ENCODE measurements at places on chromosomes 5 and 9.

DNA sequence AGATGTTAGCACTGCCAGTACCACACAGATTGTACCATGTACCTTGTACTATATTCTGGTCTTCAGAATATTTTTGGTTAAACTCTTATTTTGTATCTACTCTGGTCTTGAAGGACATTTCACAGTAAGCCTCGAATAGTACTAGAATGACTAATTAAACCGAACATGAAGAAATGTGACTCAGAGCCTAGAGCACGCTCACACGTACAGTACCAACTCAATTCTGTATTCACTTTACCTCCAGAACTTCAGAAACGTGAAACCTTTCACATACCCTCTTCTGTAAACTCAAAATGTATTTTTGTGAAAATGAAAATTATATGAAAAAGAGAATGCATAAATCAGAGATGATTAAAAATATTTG is 112.8 kb downstream of the MVB12B start:
- no peak for DNase-seq

DNA sequence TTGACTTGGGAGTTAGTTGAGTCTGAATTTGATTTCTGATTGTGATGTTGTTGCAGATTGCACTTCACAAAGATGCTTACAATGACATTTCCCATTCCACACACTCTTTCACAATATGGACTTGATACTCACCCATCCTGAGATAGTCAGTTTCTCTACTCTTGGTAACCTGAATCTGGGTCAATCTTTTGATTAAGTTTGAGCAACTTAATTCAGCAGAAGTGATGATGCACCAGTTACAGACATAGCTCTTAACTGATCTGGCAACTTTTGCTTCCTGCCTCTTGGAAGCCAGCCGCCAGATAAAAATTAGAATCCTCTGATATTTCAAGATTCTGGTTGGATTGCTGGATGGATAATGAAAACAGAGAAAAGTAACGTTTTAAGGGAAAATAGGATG is 79.7 kb upstream of the OSMR start:
- no peak for DNase-seq

DNA sequence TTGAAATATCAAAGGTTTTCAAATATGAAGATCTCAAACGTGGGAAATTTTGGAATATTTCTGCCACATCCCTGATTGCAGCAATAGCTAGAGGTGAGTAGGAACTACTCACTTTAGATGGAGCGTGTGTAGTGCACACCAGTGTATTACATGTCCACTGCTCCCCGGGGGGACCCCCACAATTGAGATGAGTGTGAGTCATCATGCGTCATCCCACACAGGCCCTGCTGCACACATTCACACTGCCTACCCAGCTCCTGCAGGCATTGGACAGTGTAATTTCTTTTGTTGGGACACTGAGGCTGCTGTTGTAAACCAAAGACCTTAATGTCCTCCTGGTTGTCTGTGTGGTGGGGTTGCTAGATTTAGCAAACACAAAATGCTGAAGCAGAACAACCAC is 280.0 kb downstream of the GAS1 start:
- DNase-seq, result no peak

DNA sequence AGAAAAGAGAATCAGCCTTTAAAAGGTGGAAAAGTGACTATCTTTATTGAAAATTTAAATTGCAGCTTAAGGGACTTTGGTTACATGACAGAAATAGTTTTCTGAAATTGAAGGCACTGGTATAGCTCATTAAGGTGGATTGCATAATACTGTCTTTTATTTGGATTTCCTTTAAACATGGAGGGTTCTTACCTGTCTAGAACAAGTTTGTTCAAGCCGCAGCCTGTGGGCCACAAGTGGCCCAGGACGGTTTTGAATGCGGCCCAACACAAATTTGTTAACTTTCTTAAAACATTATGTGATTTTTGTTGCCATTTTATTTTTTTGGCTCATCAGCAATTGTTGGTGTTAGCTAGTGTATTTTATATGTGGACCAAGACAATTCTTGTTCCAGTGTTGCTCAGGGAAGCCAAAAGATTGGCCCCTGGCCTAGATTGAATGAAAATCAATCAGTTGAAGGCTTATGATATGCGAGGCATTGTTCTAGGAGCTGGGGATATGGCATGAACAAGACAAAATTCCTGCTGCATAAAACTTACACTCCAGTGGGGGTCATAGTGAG is 18.0 kb downstream of the NNT start:
- no peak for DNase-seq

GRCh38 chr5:74624931-74625505 is 15.5 kb downstream of the ENC1 start:
- no peak for DNase-seq

GRCh38 chr9:68966496-68966944 is 47.4 kb downstream of the PRKACG start:
- no peak for DNase-seq

- DNase-seq, result no peak
These were observed at the start of gene PDE4D for GRCh38 chr5:59893429-59894227. Gene PDE4D, minus strand, starts transcription at chr5:59893726.

- DNase-seq, result no peak
These were observed 379.5 kb downstream of the TMEM232 start for GRCh38 chr5:110346893-110347358.

- DNase-seq, result no peak
These were observed 228.1 kb downstream of the DRD1 start for GRCh38 chr5:175215906-175216305.

Measured in activated gamma-delta T cell treated with anti-CD3 and anti-CD28 coated beads, Interleukin-2, amount 50 U/mL, for 16 hours (primary cell).